Activated CD4-positive, alpha-beta T cell treated with anti-CD3 and anti-CD28 coated beads, Interleukin-10, Interleukin-2, amounts not matched to agents 100 ng/mL and 50 ng/mL, durations not matched to agents 16 hours and 8 hours (primary cell): ENCODE measurements at places on chromosomes 11 and 22.

GRCh38 chr11:118610225-118610772, 2.9 kb downstream of the PHLDB1 start:
- DNase-seq, result no peak

DNA sequence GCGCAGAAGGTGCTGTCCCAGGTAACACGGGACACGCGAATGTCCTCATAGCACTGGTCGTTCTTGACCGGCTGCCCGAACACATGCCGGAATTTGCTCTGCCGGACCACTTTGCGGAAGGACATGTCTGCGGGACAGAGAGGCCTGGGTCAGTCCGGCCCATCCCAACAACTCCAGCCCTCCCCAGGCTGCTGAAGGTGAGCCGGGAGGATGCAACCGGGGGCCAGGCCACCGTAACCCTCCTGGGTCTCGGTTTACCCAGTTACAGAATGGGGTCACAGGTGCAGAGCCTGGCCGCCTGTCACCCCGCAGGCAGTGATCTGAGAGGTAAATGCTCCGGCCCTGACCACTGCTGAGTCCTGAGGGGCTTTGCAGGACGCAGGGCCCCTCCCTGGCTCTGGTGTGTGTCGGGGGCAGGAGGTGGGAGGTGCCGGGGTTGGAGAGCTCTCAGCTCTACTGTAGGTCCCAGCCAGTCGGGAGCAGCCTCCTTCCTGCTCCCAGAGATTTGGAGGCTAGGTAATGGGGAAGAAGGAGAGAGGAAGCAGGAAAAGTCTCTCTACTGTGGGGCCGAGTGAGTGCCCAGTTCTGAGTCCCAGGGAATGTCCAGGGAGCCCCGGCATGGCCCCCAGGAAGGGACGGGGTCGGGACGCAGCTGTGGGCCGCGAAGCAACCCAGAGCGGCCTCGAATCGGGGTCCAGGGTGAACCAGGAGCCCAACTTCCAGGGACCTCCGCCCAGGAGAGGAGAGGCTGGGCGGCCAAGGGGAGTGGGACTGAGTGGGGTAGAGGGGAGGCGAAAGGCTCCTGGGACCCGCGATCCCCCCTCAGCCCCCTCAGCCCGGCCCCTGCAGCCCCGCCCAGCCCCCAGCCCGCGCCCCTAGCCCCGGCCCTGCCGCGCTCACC, 522 bp downstream of the CORO1B start:
- no peak for DNase-seq

DNA sequence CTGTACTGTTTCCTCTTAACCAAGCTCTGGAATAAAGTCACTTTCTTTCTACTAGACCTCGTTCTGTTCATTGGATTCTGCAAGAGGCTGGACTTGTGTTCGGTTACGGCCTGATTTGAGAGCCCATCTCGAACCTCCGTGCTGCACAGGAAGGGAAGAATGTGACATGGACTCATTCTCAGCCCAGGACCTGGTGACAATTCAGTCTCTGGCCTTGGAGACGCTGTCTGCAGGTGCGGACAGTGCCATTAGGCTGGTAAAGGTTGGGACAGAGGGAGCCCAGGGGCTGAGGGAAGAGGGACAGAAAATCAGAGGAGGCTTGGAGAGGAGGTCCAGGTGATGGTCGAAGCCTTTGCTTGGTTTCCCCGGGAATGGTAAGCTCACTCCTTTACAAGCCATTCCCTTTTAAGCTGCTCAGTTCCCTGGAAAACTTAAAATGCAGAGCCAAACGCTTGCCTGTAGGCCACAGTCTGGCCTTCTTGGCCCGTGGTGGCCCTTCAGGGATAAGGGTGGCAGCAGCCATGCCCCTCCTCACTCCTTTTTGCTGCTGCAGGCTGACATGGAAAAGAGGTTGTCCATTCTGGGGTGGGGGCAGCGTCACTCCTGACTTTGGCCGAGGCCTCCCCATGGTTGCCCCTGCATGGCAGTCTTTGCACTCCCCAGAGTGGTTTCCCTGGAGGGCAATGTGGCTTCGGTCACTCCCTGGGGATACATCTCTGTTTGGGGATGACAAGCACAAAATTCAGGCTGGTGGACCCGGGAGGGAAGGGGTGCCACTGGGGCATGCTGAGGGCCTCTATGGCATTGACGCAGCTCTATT, 52.3 kb downstream of the SHISAL1 start:
- DNase-seq, result no peak

DNA sequence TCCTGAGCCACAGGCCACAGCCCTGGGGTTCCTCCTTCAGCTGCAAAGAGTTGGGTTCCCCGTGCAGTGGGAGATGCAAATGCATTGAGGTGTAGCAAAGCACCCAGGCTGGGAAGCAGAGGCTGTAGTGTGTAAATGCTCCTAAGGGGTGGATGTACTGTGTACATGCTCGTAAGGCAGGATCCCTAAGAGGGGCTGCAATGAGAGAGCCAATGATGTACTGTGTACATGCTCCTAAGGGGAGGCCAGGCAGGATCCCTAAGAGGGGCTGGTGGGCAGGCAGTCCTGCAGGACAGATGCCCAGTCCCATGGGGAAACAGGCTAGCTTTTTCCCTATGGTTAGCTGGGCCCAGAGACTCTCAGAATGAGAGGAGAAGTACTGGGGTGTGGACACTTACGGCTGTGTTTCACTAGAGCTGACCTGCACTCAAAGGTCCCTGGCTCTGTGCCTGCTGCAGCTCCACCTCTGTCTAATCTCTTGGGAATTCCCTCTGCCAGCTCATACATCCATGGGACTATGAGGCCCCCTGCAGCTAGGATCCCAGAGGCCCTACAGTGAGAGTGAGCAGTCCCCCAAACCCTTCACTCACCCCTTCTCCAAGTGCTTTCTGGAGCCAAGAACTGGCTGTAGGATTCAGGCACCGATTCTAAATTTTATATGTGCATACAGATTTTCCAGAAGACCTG, 261.9 kb upstream of the LUZP2 start:
- no peak for DNase-seq

DNA sequence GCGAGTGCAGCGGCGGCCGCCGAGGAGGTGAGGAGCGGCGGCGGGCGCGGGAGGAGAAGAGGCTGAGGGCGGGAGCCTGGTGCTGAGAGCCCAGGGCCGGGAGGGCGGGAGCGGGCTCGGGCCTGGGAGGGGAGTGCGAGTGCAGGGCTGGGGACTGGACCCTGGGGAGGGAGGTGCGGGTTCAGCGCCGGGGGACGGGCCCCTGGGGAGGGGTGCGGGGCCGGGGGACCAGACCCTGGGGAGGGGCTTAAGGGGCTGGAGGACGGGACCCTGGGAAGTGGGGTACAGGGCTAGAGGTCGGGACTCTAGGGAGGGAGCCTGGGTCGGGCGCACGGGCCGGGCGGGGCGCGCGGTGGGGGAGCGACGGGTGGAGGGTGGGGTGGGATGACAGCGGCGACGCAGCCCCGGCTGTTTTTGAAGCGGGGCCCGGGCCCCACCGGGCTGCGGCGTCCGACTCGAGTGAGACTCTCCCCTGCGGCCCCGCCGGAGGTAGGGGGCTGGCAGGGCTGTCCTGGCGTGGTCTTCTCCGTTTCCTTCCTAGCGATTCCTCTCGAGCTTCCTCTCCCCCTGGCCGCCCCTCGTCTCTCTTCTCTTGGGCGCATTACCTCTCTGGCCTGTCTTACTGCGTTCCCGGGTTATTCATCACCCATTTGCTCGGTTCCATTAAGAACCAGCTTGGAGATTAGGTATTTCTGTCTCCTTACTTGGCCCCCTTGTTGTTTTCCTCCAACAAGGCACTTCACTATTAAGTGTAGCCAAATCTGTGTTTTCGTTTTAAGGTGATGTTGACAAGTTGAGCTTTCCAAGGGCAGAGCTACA, 754 bp downstream of the NUP50 start:
- DNase-seq, result peak; percentile 29

DNA sequence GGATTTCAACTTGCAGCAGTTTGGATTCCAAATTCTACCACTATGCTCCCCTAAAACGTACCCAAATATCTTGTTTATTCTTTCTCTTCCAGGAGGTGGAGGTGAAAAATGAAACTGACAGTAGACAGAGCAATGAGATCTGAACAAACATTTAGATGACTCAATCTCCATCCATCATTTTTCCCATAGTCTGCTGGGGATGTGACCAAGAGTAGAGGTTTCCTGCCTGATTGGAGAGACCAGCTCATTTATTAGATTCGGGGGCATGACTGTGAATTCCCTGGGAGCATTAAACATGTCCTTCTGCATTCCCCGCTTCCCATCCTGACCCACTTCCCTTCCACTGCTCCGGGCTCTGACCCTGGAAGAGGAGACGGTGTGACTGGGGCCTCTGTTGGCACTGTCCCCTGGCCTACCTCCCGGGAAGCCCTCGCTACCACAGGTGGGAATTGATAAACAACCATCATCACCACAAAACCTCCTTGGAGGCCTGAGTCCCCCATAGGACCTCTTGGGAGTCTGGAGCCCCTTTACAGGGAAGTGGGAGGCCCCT, 20.3 kb downstream of the DKK3 start:
- DNase-seq, result no peak

DNA sequence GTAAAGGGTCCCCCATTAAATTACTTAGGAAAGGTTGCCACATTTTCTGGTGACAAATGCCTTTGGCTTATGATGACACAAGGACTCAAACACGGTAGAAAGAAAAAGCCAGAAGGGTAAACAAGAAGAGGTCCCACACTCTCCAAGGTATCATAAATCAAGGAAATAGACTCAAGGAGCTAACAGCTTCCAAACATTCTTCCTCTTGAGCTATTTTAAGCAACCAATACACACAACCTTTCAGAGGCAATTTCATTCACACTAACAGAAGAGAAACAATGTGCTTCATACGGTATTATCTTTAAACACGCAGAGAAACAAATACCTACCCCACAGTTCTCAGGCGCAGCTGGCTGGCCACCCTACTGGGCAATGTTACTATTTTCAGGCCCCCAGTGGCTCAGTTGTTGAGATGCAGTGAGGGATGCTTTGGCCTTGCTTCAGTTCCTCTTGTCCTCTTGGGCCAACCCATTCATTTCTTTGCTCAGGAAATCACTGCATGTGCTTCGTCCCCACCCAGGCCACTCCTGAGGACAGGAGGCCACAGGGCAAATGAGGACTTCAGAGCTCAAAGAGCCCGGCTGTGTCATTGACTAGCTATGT, 15.8 kb downstream of the ABTB2 start:
- no peak for DNase-seq
